Renal cortical epithelial cell (primary cell): ENCODE measurements at places on chromosomes 3 and 15. TPM values are rescaled to one million over a fixed set of nuclear protein-coding genes. Genes with fewer than 3 reads are reported as not detected.

- no peak for DNase-seq
Measured at GRCh38 chr15:64746356-64746755, 29.0 kb downstream of the RBPMS2 start.

GRCh38 chr15:81270781-81271491 is 53.0 kb downstream of the STARD5 start:
- no peak for DNase-seq

GRCh38 chr3:46414739-46415138 is 7.7 kb downstream of the CCRL2 start:
- no peak for DNase-seq

- peak; percentile 44 for DNase-seq
Measured at GRCh38 chr3:115217678-115218451, 70.8 kb upstream of the ZBTB20 start.

DNA sequence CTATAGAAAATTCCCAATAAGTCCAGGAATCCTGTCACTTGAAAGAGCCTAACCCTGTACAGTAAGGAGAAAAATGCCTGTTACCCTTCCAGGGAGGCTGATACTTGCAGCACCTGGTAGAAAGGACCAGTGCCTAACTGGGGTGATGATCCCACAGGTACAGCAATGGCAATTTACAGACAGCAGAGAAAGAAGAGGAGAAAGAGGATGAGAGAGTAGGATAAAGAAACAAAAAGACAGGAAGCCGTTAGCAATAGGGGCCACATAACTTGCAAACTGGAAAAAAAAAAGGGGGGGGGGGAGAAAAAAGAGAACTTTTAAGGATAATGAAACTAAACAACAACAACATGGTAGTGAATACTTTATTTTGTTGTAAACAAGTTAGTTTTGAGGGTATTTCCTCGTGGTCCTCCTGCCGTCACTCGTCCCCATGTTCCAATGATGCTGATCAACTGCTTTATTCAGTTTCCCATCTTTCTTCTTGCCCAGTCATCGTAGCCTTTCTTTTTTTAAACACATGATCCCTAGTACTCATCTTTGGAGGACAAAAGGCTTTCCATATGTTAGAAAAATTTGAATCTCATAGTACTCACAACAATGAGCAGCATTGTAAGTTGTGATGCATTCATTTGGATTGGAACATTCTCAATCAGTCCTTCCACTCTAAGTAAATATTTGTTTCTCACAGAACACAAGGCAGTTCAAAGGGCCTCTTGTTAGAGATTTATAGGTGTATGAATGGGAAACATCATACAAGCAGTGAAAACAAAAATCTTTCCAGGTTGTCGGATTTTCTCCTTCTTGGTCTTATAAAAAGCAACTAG is 8.6 kb downstream of the TM4SF1 start:
- peak; percentile 37 for DNase-seq

- no peak for DNase-seq
Measured at GRCh38 chr3:160953686-160954085, 151.5 kb downstream of the B3GALNT1 start.

DNA sequence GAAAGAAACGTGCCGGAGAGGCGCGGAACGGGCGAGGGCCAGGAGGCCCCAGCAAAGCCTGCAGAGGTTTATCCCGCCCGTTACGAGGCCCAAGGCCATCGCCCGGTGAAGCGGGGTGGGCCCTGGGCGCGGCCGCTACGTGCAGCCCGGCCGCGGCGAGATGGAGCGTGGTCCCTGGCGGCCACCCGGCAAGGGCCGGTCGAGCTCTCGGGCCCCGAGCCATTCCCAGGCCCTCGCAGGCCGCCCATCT is 1.1 kb downstream of the PKM start:
- no peak for DNase-seq

Gene RTP1
- not detected in 2 replicates for total RNA-seq

Gene LDHAL6B
- total RNA-seq, result not detected in 2 replicates
